ENCODE measurements at places on chromosomes 7 and 10.

DNA sequence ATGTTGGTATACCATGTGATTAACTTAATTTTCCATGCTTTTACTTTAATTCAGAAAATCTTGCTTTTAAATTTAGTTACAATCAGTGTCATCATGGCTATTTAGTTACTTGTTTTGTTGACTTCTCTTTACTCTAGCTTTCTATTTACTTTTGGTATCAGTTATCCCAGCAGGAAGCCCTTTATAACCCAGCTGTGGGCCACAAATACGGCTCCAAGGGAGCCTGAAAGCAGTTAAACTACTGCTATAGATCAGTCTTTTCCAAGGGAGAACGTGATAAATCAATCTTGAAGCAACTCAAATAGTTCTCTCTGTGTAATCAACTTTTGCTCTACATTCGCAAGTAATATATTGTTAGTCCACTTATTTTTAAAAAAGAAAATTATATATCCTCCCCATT lies 287.4 kb downstream of the CACNA2D1 start:
- DNase-seq = no peak

DNA sequence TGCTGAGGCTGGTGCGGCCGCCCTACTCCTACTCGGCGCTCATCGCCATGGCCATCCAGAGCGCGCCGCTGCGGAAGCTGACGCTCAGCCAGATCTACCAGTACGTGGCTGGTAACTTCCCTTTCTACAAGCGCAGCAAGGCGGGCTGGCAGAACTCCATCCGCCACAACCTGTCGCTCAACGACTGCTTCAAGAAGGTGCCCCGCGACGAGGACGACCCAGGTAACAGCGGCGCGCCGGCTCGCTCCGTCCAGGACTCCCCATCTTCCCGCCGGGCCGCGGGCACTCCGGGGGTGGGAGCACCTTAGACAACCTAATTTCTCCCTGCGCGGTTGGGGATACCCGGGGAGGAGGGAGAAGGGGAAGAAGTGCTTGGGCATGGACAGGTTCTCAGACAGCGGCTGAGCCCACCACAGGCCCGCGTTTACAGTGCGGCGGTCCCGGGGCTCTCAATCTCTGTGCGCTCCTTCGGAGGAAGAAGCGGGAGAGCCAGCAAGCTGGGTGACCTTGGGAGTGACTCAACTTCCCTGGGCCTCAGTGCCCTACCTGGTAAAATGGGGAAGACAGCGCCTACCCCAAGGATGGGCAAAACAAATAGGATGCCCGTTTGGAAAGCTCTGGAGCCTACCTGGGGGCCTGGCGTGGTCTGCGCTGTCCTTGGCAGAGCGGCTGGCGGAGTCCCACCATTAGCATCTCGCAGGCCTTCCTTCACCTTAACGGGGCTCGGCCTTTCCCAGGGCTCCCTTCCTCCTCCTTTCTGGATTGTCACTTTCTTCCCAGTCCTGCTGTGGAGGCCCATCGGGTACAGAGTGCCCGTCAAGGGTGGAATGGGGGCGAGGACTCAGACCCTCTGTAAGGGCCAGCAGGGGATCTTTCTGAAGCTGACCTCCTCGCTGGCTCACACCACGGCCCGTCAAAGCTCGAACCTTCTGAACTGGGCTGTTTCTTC lies 852 bp downstream of the FOXI2 start:
- DNase-seq = no peak

- no peak for DNase-seq
These were observed 507 bp upstream of the TMEM254 start for GRCh38 chr10:80077869-80078447.

GRCh38 chr10:123870260-123870659 lies 21.3 kb downstream of the CPXM2 start:
- no peak for DNase-seq

Measured in mesothelial cell of epicardium (in vitro differentiated cells).